ENCODE measurements at places on chromosomes 6 and 20.
A peak's percentile ranks its signal among the peaks of the same experiment; 100 is the strongest.

DNA sequence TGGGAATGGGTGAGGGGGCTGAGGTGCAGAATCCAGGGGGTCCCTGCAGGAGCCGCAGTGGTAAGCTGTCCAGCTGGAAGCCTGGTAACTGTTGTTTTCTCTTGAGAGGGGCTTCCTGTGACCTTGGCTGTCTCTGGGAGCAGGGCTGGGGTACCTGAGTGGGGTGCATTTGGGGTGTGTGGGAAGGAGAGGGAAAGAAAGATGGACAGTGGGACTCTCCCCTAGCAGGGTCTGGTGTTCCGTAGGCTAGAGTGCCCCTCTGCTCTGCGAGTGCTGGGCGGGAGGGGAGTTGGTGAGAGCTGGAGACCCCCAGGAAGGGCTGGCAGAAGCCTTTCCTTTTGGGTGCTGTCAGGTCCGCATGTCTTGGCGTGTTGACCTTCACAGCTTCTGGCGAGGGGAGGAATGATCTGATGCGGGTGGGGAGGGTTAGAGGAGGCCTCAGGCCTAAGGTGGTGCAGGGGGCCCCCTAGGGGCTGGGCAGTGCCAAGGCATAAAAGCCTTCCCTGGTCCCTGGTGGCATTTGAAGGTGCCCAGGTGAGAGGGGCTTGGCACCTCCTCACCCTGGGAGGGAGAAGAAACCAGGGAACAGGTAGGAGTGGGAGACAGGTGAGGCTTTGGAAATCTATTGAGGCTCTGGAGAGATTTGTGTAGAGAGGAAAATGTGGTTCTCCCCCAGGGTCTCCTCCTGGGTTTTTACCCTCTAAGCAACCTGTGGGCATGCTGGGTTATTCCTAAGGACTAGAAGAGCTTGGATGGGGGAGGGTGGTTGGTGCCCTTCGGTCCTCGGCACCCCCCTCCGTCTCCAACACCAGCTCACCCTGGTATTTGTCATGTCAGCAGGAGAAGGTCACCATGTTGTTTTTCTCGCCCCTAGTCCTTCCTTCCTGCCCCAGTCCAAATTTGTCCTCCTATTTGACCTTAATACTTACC is 3.3 kb downstream of the VEGFA start:
- DNase-seq = peak; percentile 67

DNA sequence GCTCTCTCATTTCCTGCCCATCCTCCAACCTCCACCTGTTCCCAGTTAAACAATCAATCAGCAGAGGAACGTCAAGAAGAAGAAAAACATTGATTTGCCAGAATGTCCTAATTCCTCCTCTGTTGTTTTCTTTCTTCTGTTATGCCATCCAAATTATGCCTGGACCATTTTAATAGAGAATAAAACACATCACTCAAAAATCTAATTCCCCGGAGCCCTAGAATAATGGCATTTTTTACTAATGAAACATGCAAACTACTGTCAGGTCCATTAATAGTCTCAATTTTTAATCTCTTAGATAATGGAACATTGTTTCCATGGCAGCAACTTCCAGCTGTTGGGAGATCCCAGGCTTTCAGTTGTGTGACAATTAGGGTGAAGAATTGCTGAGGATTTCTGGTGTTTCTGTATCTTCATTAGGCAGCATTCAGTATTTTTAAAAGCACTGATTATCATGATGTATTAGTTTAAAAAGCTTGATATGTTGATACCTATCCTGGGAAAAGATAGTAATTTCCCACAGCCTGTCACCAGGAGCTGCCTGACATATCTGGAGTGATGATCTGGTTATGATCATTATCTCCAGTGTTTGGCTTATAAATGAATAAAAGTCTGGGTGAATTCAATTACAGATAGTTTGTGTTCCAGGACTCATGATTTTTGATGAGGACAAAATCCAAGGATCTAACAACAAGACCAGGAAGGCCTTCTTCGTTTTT is 209.8 kb downstream of the TPBG start:
- no peak for DNase-seq

DNA sequence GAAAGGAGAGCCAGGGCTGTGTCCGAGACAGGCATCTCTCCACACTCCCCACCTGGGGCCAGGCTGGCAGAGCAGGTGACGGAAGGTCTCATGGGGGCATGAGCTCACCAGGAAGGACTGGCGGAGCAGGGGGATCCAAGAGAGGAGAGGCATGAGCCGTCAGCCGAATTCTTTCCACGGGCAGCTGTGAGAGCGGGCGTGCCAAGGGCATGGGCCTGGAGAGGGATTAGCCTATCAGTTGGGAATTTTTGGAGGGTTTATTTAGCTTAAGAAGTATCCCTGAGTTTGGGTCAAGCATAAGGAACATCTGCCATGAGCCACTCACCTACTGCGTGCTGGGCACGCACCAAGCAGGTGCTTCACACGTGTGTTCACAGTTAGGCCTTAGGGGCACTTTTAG is 60.2 kb upstream of the ZNFX1 start:
- DNase-seq = no peak

DNA sequence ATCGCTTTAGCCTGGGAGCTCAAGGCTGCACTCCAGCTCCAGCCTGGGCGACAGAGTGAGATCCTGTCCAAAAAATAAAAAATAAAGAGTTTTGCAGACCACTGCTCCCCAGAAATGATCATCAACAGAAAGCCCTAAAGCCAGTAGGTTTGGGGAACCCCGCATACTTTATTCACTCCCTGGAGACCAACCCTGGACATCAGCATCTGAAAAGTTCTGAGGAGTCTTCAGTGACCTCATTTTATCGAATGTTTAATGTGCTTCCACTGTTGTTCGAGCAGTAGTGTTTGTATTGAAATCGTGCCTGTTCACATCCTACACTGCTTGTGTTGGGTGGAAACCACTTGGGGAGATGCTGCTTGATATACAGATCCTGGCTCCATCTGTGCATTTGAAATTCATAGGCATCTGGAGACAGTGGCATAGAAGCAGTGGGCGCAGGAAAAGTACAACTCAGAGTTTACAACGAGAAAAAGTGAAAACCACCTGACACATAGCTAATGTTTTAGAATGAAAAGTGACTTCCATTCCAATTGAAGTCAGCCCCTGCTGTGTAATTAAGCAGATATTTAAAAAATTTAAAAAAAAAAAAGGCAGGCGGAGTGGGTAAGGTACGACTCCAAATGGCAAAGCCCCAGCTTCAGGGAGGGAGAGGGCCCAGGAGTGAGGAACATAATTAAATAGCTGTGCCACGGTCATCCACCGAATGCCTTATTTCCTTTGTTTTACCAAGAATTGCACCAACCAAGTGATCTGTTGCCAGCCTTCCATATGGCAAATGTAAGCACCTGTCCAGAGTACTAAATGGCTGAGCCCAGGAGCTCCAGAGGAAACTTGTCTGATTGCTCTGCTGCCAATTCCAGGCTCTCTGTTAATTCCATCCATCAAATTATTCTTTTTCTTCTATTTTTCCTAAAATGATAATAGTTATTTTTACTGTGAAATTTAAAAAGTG is 100.4 kb upstream of the NAA20 start:
- no peak for DNase-seq

DNA sequence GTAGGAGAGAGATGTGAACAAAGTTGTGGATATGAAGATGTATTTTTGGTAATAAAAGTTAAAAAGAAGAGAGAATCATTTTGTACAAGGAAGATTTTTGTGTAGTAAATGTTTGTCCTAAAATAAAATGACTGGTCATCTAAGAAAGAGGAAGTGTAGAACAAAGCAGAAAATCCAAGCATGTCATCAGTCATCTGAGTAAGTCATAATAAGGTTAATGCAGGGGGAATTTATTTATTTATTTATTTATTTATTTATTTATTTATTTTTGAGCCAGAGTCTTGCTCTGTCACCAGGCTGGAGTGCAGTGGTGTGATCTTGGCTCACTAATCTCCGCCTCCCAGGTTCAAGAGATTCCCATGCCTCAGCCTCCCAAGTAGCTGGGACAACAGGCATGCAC is 15.7 kb upstream of the CGA start:
- no peak for DNase-seq

GRCh38 chr6:12884983-12885382 is 168.4 kb downstream of the PHACTR1 start:
- DNase-seq = no peak

DNA sequence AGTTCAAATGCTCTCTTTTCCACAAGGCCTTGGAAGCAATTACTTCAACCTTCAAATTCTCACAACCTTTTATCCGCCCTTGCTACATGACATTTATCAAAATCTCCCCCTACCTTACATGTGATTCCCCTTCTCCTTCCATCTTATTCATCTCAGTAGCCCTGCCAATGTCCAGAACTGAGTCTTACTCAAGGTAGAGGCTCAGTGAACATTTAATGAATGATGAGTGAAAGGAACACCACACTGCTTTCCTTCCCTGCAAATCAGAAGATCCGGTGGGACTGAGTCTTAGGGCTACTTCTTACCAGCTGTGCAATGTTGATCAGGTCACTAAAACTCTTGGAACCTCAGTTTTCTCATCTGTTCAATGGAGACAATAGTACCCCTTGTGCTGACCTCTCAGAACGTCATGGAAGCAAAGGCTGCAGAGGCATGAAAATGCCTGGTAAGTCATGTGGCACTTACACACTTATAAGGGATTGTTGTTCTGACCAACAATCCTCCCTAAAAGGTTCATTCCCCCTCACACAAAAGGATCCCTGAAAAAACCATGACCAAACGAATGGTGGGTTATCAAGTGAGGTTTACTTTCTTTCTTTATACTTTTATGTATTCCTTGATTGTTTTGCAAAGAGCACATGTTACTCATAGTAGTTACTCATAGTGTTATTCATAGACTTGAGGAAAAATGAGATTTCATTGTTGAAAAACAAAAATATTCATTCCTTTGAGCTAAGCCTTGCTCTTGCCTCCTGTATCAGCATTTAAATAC is 6.5 kb downstream of the MDGA1 start:
- DNase-seq = peak; percentile 67

DNA sequence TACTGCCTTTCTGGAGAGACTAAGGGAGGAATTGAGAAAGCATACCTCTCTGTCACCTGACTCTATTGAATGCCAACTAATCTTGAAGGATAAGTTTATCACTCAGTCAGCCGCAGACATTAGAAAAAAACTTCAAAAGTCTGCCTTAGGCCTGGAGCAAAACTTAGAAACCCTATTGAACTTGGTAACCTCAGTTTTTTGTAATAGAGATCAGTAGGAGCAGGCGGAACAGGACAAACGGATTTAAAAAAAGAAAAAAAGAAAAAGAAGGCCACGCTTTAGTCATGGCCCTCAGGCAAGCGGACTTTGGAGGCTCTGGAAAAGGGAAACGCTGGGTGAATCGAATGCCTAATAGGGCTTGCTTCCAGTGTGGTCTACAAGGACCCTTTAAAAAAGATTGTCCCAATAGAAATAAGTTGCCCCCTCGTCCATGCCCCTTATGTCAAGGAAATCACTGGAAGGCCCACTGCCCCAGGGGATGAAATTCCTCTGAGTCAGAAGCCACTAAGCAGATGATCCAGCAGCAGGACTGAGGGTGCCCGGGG is 43.1 kb upstream of the RNF182 start:
- DNase-seq = peak; percentile 20

DNA sequence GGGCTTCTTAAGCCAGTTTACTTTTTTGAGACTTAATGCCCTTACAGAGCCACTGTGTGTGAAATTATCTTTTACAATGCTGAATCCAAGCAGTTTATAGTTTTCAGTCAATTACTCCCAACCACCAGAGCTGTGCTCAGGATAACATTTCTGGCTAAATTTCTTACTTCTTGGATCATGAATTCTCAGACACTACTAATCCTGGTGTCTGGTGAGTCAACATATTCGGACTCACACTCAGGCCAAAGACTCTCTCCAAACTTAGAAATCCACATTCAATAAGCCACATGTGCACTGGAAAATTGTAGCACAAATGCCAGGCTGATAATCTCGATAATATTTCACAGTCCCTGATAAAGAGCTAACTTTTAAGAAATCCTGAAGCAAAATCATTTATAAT is 49.0 kb downstream of the PTPRT start:
- no peak for DNase-seq

GRCh38 chr6:27541933-27542297 is 69.0 kb upstream of the ZNF184 start:
- DNase-seq = no peak

DNA sequence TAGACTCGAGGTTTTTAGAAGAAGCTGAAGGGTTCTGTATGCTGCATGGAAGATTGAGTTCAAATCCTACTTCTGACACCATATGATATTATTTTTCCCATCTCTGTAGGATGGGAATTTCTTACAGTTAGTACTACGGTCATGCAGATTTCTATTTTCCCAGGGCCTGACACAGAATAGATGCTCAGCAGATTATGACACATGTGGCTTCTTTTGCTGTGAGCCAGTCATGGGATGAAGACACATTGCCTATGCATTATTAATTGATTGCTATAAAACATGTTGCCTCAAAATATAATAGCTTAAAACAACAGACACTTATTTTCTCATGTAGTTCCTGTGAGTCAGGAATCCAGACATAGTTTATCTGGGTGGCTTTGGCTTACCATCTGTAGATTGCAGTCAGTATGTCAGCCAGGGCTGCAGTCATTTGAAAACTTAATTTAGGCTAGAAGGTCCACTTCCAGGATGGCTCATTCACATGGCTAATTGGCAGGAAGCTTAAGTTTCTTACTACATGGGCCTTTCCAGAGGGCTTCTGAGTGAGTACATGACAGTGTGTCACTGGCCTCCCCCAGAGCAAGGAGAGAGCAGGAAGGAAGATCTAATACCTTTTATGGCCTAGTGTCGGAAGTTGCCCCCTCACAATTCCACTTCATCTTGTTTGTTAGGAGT is 29.5 kb downstream of the TOP1 start:
- peak; percentile 96 for DNase-seq

DNA sequence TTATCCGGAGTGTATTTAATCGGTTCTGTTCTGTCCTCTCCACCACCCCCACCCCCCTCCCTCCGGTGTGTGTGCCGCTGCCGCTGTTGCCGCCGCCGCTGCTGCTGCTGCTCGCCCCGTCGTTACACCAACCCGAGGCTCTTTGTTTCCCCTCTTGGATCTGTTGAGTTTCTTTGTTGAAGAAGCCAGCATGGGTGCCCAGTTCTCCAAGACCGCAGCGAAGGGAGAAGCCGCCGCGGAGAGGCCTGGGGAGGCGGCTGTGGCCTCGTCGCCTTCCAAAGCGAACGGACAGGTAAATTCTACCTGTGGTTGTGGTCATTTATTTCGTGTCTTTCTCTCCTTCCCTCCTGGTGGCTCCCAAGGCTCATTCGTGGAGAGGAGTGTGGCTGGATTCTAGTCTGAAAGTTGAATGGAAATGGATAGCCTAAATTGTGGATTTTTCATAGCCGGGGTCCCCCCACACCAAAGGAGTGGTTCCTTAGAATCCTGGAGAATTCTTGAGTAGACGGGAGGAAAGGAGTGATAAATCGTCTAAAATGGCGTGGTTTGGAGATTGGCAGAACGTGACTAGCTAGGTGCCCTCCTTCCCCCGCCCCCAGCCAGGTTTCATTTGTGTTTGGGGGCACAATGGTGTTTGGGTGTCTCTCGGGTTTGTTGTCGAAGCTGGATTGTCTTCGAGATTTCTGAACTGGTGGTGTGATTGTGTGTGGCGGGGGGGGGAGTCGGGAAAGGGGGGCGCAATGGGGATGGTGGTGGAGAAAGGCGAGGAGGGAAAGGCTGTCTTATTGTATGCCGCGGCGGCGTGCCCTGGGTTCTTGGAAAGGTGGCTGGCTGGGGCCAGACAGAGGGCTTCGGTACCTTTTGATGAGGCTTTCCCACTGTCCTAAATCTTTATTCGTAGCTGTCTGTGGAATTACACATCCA is 673 bp downstream of the MARCKS start:
- DNase-seq = peak; percentile 69
